RWPE1 (cell line): ENCODE measurements at places on chromosomes 7 and 10.

- DNase-seq, result no peak
These were observed 341.2 kb upstream of the STEAP1 start for GRCh38 chr7:89813081-89813480.

DNA sequence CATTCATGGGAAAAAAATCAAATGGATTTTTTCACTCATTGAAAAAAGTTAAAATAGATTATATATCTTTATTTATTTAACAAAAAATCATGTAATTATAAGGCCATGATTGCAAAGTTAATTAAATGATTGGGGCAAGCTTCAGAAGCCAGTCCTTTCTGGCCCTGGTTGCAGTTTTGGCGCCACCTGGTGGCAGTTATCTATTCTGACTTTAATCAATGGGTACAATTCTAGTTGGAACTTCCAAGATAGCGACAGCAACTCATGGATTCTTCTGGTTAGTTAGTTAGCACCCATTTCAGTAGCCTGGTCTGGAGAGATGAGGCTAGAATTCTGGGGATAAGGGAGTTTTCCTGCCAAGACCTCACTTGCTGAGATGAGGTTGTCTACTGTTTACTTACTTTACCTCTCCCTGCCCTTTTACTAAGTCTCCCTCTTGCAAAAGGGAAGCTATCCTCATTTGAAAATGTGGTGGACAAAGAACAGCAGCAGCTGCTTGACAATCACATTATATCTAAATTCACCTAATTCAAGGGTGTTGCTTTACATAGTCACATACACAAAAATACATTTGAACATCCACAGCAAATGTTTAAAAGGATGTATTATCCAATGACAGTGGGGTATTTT lies 42.3 kb downstream of the NOC3L start:
- peak; percentile 55 for DNase-seq

DNA sequence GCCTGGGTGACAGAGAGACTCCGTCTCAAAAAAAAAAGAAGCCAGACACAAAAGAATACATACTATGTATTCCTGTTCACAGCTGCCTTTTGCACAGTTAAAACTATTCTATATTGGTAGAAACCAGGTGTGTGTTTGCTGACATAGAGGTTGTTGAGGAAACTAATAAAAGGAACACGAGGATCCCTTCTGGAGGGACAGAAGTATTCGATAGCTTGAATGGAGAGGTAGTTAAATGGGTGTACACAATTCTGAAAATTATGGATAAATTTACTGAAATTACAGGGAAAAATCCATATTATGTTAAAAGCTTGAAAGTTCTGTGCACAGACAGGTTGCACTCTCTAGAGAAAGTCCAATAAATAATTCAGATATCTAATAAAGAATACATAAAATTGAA lies 71.5 kb downstream of the CUBN start:
- no peak for DNase-seq

GRCh38 chr7:99531354-99531765 lies 20.6 kb downstream of the FAM200A start:
- no peak for DNase-seq

GRCh38 chr7:81482600-81483186 lies 287.2 kb downstream of the HGF start:
- peak; percentile 34 for DNase-seq

DNA sequence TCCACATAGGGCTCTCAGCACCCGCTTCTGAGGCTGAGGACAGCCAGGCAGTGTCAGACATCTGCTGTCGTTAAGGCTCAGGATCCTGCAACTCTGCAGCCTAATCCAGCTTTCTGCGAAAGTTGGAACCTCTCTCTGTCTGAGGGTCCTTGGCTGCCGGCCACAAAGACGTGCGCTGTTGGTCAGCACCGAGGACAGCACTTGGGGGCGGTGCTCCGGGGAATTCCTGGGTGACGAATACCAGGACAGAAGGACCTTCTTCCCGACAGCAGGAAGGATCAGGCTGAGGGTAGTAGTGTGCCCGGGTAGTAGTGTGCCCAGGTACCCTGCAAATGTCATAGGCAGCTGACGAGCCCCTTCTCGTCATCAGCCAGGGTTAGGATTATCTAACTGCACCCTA lies 16.0 kb upstream of the RASGEF1A start:
- DNase-seq, result peak; percentile 43

DNA sequence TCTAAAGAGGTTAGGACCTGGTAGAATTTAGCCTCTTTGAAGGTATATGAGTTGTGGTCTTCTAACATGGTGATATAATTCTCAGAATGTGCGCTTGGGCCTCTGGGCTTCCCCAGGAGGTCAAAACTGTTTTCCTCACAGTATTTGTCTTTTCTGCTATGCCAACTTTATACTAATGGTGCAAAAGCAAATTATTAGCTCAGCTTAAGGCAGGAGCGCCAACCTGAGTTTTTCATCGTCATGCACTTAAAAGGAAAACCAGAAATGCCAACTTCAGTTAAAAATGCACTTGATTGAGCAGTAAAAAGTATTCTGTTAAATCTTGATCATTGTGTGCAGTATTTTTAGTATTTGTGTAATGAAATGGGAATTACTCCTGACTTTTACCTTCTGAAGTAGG lies 9.7 kb downstream of the TDRD1 start:
- no peak for DNase-seq

GRCh38 chr10:95881316-95881715 lies 26.5 kb upstream of the CC2D2B start:
- DNase-seq, result no peak

GRCh38 chr7:41885748-41886147 lies 182.9 kb upstream of the INHBA start:
- DNase-seq, result no peak
